ENCODE measurements at places on chromosomes 1 and 21.

DNA sequence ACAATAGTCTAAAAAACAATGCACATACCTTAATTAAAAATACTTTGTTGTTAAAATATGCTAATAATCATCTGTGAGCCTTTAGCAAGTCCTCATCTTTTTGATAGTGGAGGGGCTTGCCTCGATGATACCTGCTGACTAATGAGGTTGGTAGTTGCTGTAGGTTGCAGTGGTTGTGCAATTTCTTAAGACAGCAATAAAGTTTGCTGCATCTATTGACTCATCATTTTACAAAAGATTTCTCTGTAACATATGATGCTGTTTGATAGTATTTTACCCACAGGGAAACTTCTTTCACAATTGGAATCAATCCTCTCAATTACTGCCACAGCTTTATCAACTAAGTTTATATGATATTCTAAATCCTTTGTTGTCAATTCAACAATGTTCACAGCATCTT is 7.6 kb downstream of the C1orf87 start:
- no peak for DNase-seq

- no peak for DNase-seq
Observed at GRCh38 chr1:34885405-34886247, 26.1 kb upstream of the SMIM12 start.

GRCh38 chr1:149997585-149998262 is 12.8 kb downstream of the OTUD7B start:
- DNase-seq, result no peak

DNA sequence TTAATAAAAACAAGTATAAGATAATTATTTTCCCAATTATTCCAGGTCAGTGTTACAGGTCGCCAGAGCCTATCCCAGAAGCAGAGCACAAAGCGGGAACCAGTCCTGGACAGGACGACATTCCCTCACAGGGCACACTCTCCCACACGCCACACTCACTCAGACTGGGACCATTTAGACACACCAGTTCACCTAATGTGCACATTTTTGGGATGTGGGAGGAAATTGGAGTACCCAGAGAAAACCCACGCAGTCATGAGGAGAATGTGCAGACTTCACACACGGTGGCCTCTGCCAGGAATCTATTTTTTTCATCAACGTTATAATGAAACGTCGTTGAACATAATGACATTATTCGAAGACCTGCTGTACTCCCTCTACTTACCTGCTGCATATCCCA is 20.5 kb upstream of the NRDC start:
- no peak for DNase-seq

- no peak for DNase-seq
Observed at GRCh38 chr1:90100566-90100965, 105.7 kb downstream of the ZNF326 start.

- DNase-seq, result no peak
Observed at GRCh38 chr1:162663589-162664106, 31.4 kb downstream of the DDR2 start.

DNA sequence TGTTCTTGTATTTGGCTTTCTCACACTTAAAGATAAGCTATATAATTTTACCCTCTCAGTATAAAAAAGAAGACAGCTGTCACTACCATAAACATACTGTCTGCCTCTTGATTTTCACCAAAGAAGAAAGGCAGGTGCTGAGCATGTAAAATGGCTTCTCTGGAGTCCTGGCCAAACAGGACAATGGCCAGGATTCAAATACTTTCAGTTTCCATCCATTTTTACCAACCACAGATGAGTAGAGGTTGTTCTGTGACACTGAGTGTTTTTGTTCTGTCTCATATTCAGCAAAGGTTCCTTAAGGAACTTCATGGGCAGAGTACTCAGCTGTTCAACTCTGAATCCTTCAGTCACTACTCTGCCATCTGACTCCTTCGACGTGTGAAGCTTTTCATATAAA is 29.4 kb upstream of the RAB3GAP2 start:
- DNase-seq, result no peak

DNA sequence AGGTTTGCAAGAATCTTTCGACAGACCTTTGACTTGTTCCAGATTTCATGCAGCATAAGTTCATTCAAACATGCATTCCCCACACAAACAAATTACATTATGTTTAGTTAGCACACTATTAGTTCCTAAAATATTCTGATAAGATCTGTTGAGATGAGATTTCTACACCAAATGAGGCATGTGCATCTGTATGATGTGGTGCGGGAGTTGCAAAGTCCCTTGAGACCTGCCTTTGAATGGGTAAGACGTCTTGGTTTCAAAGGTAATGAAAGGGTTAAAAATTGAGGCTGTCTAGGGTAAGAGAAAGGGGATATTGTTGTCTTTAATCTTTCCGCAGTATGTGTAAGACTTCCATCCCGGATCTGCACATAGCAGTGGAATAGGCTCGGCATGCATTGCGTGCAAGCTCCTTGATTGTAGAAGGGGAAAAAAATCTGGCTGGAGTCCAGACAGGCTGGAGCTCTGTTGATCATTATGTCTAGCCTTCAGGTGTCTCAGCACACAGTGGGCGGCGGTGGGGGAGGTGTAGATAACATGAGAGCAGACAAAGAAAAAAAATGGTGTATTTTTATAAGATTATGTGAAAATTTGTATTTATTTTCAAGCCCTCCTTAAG is 296.6 kb downstream of the PTPRC start:
- no peak for DNase-seq

DNA sequence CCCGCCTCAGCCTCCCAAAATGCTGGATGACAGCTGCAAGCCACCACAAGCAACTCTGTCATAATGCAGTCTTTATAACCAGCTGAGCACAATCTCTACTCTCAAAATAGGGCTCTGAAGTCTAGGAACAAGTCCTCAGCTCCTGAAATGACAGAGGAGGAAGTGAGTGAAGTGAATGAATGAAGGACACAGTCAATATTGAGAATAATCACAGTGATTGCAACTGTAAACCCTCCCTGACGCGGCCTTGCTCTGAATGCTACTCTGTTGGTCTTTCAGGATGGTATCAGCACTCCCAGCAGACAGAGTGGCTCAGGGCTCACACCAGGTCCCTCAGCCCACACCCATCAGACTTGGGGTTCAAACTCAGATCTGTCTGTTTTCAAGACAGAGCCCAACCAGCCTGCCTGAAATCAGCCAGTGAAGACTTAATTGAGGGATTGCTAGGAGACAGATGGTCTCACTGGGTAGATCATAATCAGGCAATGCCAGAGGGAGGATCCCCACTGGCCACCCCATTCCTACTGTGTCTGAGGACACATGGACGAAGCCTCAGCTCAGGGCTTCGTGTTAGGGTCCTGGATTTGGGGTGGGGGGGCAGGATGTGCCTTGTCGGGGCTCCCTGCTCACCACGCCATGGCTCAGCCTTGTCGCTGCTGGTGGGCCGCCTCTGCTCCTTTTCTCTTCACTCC is 20.9 kb downstream of the RNF187 start:
- no peak for DNase-seq

DNA sequence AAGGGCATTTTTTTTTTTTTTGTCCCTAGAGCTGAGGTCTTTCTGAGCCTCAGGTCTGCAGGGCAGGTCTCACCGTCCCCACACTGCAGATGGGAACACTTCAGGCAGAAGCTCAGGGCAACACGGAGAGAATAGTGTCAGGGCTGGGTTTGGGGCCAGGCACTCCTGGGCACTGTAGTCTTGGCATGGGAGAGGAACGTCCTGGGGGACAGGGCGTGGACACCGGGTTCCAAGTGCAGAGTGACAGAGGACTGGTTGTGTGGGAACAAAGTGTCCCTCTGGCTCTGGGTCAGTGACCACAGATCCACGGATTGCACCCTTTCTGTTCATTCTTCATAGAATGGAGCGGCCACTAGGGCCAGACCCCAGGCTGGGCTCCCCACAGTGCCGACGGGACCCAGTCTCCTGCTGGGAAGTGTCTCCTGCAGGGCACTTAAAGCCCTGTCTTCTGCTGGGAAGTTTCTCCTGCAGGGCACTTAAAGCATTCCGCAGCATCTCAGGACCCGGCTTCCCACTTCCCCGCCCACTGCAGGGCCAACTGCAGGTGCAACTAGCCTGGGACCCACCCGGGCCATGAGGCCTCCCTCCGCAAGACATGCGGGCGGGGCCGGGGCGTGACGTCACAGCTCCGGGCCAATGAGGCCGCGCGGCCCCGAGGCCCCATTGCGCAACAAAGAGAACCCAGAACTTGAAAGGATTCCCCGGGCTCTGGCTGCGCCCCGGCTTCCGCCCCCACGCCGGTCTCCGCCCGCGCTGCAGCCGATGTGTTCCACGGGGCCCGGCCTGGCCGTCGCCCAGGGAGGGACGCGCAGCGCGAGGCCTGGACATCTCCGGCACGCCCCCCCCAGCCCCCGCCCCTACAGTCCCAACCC is 1.2 kb downstream of the GPR153 start:
- DNase-seq, result no peak

DNA sequence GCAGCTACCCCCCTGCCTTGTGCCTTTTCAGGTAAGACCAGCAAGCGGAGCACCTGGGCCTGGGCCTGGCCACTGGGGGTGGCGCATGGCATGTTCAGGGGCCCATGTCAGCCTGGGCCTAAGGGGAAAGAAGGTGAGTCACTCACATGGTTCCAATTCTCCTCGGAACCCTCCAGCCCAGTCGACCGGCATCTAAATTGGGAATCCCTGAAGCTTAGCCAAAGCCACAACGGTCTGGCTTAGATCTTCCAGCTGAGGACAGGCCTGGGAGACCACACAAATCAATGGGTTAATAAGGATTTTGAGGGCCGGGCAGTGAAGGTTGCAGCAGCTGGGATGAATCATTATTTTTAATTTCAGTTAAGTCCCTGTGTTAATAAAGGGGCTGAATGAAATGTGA is 145.1 kb upstream of the SMYD2 start:
- DNase-seq, result no peak

GRCh38 chr1:193657552-193657951 is 471.1 kb upstream of the B3GALT2 start:
- no peak for DNase-seq

GRCh38 chr1:92784021-92784638 is 778 bp downstream of the EVI5 start:
- no peak for DNase-seq

- no peak for DNase-seq
Observed at GRCh38 chr1:217193151-217193550, 437.7 kb downstream of the GPATCH2 start.

GRCh38 chr1:147611021-147611426 is 59.3 kb downstream of the ACP6 start:
- DNase-seq, result no peak

DNA sequence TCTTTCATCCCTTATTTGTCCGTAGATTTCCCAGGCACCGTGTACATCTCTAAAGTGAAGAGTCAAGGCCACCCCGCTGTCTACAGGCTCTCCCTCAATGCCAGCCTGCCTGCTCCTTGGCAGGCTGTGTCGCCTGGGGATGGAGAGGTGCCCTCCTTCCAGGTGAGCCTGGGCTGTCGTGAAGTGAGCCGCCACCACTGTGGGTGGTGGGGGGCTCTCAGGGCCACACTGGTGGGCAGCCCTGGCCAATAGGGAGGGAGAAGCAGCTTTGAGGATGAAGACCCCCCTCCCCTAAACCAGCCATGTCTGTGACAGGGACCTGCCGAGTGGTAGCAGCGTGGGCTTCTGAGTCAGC is 46.2 kb downstream of the DISP3 start:
- no peak for DNase-seq

GRCh38 chr1:183080406-183080805 is 57.2 kb downstream of the LAMC1 start:
- DNase-seq, result no peak

GRCh38 chr21:38326899-38327298 is 70.1 kb downstream of the KCNJ15 start:
- DNase-seq, result no peak

DNA sequence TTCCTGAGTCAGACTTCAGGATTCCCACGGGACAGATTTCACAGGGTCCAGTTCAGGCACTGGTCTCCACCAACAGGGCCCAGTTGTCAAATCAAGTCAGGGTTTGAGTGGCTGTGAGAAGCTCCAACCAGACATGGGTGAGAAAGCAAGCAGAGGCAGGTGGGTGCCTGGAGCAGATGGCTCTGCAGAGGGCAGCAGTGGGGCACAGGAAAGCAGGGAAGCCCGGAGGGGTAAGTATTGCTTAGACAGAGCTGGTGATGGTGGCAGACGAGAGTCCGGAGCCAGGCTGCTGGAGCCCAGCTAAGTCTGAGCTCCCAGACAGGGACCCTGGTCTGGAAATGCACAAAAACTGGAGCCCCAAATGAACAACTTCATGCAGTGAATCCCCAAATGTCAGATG is 40.4 kb downstream of the RIMS3 start:
- DNase-seq, result no peak

DNA sequence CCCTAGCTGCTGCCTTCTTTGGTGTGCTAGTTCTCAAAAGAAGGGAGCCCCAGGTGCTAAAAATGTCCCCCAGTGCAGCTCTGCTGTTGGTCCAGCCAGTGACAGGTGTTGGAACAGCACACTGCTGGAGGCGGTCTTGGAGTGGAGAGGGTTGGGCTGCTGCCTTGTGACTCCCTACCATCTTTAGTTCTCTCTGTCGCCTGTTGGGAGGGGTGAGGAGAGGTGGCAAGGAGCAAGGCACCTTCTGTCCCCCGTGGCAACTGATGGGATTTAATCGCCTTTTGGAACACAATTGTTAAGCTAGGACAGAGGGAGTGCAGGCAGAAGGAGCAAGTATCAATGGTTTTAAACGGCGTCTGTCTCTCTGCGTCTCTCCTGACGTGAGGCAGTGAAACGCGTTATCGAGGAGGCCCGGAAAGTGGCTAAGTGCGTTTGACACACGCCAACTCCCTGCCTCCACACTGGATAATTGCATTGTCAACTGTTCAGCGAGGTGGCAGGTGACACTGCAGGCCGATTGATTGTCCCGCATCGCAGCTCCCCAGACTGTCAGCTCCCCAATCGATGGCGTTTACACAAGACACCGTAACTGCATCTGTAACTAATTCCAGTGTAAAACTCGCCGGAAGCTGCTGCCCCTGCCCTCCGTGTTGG is 34.0 kb downstream of the TMEM53 start:
- DNase-seq, result no peak

Measured in cortex of kidney (tissue), 1 donor.